ENCODE measurements at places on chromosomes 3 and 15. TPM values are rescaled to one million over a fixed set of nuclear protein-coding genes. Genes with fewer than 3 reads are reported as not detected.

MUC13 gene
- total RNA-seq: not detected

ANKRD63 gene
- total RNA-seq: not detected

GOLGA8H gene
- total RNA-seq: not detected

PRTG gene
- not detected for total RNA-seq

CCR5 gene
- total RNA-seq: 85.3 TPM

IFT57 gene
- 28.0 TPM for total RNA-seq

CLDN18 gene
- total RNA-seq: not detected

LRRK1 gene
- 1.0 TPM for total RNA-seq

VGLL3 gene
- total RNA-seq: not detected
